ENCODE measurements at places on chromosomes 5 and 9.

DNA sequence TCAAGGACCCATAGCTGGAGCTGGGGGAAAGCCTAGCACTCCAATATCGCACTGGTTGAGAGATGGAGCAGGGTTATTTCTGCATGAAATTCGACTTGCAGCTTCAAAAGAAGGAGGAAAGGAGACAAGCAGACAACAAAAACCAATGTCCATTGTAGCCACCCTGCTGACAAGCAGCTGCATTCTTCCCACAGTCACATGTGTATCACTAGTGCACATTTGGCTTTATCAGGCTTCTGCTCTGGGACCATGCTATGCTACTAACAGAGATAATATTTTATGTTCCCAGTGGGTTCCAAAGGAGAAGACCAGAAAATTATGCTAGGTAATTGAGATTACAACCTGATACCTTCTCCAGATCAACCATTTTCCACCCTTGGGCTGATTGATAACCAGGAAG is 59.7 kb downstream of the MFAP3 start:
- no peak for DNase-seq

DNA sequence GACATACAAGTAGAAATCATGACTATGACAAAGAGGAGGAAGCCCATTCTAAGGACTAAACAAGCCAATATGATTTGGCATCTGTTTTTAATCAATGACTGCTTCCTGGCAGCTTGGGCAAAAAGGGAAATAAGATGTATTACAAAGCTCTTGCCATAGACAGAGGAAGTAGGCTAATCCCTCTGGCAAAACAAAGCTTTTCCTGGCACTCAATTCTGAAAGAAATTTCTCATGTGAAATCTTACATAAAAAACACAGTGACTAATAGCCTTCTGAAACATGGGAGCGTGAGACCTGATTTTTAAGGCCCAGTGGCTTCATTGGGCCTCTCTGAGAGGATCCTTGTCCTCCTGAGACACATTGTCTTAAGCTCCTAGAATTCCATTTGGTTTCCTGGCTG is 93.6 kb downstream of the COL23A1 start:
- no peak for DNase-seq

DNA sequence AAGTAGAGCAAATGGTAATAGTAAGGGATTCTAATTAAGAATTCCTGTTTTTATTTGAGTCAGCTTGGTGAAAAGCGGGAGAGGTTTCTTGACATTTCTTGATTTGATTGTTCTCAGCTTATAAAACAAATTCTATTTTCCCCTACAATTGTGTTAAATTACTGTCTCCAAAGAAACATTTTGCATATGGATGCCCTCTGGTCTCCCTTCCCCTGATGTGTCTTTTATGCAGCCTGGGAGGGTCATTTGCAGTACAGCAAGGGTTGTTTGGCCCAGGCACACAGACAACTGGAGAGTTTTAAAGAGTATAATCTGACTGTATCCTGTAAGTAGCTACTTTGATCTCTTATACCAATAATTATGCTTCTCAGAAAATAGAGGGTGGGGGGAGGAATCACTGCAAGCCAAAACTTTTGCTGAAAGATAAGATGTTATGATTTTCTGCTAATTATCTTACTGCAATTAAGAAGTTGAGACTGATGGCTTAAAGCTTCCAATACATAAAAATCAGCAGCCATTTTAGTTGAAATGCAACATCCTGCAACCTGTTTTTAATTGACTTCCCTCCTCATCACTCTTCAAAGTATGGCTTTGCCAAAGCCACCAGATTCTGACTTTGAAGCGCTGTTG is 204.1 kb upstream of the SEMA6A start:
- DNase-seq, result no peak

- no peak for DNase-seq
These were observed 45.7 kb upstream of the TGFBR1 start for GRCh38 chr9:99058964-99059921.

DNA sequence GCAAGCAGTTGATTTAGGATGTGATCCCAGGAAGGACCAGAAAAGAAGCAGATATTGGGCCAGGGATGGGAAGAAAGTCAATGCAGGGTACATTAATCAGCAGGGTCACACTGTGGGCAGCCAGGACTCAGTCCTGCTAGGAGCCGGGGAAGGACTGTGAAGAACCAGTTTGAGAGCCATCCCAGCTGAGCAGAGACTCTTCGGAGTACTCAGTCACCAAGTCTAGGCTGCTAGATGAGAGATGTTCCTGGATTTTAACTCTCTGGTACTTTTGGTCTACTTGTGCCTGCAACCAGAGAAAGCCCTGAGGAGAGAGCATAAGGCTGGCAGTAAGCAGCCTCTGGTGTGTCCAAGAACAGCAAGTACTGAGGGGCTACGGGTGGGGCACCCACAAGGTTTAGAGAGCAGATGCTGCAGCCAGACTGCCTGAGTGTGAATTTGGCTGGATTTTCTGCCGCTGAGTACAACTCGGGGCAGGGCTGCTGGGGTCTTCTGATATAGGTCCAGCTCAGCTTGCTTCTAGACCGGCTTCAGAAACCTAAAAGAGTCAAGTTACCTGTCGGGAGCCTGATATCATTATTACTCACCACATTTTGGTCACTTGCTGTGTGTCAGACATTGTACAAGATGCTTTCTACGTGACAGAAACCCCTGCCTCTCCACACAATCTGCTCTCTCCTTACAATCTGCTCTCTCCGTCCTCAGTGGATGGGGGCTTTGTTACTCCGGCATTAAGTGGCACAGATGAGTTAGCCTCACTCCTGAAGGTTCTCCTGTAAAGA is 250.2 kb upstream of the GAS1 start:
- DNase-seq, result no peak

DNA sequence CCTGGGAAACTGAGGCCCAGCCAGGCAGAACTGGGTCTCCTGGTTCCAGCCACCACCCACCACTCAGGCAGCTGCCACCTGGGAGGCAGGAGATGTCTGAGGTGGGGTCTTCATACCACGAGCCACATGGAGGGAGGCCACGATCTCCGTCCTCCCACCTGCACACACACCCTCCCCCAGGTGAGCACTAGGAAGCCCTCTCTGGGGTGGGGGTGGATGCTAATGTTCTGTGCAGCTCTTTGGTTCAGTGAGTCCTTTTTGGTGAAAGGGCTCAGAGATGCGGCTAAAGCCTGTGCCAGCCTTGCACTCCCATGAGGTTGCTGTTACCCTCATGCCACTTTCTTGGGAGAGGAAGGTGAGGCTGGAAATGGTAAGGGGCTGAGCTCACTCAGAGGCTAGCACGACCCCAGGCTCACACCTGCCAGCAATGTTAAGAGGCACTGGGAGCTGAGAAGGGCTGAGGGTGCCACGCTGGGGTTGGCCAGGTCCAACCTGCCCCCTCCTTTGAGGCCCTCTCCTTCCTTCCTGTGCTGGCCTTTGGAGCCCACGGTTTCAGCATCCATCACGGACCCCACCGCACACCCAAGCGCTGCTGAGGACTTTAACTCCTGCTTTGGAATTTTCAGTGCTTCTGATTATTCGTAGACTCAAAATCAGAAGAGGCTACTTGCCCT is 26.6 kb upstream of the OBP2B start:
- DNase-seq, result no peak

GRCh38 chr5:17019324-17019723 is 83.2 kb upstream of the MYO10 start:
- no peak for DNase-seq

DNA sequence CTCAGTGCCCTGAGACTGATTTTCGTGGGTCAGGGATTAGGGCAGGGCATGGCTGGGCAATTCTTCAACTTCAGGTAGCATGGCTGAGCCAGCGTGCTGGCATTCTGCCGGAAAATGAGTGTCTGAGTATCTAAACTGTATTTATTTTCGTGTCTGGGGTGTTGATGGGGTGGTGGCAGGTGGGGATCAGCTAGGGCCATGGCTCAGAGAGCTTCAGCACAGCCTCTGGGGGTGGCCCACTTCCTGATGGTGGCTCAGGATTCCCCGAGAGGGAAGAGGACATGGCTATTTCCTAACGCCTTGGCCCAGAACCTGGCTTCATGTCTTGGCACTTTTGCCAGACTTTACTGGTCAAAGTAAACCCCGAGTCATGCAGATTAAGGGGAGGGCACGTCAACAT is 260.5 kb downstream of the GADD45G start:
- no peak for DNase-seq

GRCh38 chr5:53817183-53817582 is 256.7 kb downstream of the NDUFS4 start:
- no peak for DNase-seq

DNA sequence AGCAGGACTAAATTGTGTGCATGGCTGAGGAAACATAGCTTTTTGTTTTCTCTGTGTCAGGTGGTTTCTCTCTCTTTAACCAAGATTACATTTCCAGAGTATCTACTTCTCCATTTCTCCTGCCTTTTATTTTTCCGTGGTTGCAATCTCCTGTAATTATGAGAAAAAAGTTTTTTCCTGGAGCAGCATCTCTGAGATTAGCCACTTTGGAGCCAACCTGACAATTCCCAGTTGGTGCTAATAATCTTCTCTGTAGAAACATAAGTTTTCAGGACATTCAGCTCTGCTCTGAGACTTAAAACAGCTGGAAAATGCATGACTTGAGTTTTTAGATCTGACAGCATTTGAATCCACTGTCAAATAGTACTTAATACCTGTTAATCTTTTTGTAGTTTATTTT is 67.1 kb upstream of the GAS1 start:
- no peak for DNase-seq

DNA sequence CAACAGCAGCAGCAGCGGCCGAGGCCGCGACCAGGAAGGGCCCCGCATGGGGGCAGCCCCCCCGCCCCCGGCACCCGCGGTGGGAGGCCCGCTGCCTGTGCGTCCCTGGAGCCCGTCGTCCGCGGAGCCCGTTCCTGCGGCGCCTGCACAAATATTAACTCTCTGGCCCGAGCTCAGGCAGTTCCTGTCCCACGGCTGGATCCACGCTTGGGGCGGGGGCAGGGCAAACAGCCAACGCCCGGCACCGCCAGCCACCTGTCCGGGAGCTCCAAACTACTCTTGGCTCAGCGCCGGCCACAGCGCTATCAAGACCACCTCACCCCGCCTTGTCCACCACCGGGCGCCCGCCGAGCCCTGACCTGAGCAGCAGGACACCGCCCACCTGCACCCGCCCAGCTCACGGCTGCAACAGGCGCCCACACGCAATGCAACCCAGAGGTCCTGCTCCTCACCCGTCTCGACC is at the start of gene LRRC26:
Gene LRRC26 (minus strand): TSS at position 156 of the 463 bp plus-strand sequence. CDS start 108 bp downstream, at position 48.
- no peak for DNase-seq

- no peak for DNase-seq
These were observed 197.5 kb downstream of the TRPM3 start for GRCh38 chr9:70923961-70924360.

DNA sequence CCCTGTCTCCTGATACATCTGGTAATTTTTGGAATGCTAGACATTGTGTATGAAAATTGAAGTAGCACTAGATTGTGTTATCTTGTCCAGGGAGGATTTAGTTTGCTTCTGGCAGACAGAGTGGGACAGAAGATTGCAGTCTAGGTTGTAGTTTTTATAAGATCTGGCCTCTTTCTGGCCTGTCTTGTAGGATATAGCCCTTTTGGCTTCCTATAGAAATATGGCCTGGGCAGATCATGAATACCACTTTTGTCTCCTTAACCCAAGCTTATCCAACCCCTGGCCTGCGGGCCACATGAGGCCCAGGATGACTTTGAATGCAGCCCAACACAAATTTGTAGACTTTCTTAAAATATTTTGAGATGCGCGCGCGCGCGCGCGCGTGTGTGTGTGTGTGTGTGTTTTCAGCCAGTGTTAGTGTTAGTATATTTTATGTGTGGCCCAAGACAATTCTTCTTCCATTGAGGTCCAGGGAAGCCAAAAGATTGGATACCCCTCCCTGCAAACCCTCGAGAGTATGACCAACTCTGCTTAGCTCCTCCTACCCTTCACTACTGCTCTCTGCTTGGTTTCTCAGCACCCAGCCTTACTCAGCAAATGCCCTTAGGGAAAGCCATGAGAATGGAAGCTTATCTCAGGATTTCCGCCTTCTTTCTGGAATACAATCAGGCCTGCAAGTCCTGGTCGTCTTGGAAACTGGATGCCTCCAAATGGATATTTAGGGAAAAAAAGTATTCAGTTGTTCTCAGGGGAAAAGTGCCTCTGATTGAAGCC is 26.5 kb downstream of the ANKRD33B start:
- DNase-seq, result no peak

DNA sequence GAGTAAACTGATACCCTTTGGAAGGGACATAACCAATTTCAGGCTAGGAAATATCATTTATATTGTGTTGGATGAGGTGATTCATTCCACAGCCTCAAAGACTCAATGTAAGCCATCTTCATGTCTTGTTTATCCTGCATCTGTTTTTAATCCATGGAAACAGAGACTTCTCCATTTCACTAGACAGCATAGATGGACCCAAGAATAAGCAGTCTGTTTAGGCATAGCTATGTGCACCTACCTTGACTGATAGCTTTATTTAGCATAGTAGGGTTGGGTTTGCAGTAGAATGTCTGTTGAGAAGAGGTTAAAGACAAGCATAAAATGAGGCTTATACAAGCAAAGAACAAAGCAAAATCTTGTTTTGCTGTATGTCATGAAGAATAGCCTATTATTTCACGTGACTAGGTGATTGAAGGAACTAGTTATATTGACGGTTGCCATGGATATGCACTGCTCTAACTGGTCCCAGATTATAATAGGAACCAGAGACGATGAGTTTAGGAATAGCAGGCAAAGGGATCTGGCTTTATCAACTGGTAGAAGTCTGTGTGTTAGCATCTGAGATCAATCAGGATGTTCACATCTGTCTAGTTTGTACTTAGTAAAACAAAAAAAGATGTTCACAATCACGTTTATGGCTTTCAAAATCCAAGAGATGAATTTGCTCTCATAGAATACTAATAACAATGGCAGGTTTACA is 154.8 kb upstream of the KLF9 start:
- no peak for DNase-seq
